ENCODE measurements at places on chromosomes 6 and 20.

DNA sequence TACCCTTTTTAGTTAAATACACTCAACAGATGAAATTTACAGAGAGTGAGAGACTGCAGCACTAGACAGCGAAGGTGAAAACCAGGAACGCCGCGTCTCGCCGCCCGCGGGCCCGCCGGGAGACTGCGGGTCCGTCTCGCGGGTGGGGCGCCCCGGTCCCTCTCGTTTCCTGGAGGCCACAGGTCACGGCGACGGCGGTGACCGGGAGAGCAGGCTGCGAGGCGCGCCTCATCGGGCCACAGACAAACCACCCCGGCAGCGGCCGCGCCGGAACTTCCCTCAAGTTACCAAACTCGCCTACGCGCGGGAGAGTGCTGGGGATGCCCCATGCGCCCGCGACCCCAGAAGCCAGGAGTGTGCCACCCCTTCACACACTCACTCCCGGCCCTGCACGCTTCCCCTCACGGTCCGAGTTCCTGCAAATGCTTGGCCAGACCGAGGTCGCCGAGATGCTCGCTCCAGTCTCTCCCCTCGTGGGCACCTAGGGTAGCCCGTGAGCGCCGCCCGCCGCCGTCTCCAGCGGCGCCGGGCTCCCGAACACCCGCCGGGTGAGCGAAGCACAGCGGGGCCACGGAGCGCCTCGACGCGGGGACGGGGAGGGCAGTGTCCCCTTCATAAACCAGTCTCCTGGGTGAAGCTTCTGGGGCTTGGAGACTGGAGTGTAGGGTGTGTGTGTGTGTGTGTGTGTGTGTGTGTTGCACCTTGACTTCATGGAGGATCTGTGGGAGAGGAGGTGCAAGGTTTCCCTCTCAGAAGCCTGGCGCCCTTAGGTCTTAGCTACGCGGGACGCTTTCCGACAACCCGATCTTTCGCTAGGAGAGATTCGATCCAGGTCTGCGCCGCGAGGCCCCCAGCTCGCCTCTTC lies 1.4 kb downstream of the BACH2 start:
- peak; percentile 80 for ATAC-seq

- no peak for ATAC-seq
Observed at GRCh38 chr6:30615958-30616810, 859 bp downstream of the PPP1R10 start.

DNA sequence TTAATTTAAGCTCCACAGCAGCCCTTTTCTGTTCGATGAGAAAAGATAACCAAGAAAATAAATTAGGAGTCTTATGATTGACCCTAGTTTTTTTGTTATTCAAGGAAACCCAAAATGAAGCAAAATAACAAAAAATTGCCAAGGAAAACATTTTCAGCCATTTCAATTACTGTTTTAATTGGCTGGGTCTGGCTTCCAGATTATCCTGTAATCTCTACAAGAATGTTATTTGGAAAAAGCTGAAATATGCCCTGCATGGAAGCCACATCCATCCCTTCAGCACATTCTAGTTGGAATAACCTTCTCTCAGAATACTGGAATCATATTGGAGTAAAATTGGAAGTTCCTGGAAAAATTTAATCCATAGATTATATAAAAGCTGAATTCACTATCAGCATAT lies 191.1 kb upstream of the CCN2 start:
- no peak for ATAC-seq

- ATAC-seq, result no peak
Observed at GRCh38 chr6:170022291-170022722, 268.6 kb downstream of the DLL1 start.

- ATAC-seq, result no peak
Observed at GRCh38 chr20:17479063-17479657, 52.0 kb downstream of the BFSP1 start.

DNA sequence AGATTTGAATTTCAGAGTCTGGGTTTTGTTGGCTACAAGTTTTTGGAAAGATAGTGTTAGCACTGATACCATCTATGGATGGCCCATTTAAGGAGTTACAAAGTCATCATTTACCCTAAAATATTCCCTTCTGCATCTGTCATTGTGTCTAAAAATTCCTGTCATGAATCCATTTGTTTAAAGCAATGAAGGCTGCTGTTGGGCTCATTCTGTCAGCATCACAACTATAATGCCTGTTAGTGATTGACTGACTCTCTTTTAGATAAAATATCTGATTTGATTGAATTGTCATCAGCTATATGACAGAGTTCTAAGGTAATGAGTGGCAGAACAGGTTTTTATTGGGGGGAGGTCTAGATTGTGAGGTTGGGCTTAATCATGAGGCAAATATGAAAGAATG lies 167.6 kb upstream of the IMPG1 start:
- ATAC-seq, result no peak

DNA sequence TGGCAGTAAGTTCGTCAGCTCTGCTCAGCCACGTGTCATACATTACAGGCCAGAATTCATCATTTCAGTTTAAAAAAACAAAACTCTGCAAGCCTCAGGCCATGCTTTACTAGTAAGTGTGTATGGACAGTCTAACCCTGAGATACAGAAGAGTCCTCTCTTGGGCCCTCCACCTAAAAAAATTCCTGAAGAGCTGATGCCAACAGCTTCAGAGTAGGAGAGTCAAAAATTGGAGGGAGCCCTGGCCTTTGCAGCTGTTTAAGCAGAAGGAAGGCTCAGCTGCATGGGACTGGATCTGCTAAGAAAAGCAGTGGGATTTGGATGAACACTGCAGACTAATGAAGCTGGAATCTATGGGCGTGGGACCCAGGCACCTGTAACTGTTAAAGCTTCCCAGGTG lies 47.2 kb upstream of the FAM8A1 start:
- ATAC-seq, result no peak

- peak; percentile 73 for ATAC-seq
Observed at GRCh38 chr6:155418017-155418761, 37.5 kb downstream of the NOX3 start.

DNA sequence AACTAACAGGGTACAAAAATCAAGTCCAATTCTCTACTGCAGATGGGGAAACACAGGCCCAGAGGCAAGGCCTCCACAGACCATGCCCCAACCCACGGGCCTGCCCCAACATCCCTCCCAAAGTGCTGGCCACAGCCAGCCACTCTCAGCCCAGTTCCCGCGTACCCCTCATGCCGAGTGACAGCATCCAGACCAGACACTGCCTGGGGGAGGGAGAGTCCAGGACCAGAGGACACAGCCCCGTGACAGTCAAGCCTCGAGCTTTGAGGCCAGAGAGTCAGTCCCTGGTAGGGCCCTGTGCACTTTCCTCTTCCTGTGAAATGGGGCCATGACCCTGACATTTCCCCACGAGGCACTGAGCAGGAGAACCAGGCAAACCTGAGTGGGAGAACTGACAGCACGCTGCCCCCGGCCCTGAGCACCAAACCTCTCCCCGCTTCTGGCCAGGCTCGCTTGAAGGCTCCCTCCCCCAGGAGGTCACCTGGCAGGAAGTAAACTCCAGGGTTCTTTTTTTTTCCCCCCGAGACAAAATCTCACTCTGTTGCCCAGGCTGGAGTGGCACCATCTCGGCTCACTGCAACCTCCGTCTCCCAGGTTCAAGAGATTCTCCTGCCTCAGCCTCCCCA lies 4.9 kb downstream of the MYL9 start:
- ATAC-seq, result no peak

DNA sequence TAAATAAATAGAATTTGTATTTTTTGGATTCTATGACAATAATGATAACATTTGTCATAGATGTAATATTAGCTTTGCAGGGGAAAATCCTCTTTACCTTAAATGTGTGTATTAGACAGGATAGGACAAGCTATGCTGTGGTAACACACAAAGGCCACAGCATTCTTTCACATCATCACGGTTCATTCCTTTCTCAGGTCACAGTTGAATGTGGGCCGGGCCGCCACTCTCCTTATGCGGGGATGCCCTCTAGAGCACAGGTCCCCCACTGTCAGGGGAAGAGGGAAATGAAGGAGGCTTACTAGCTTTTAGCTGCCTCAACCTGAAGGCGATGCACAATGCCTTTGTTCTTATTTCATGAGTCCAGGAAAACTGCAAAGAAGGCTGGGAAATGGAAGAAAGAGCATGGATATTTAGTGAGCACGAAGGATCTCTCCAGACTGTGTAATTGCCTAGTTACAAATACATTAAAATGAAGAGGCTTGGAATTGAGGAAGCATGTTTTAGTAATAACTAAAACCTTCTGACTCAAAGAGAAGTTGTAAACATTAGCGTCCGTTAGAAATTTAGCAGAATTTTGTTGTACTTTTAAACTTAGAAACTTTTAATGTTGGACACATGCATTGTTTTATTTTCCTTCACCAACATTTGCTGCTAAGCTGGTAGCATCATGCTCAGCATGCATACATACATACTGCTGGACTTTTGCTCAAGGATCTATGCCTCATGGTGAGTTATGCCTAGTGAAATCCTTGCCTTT lies 248.9 kb upstream of the FOXQ1 start:
- ATAC-seq, result no peak

DNA sequence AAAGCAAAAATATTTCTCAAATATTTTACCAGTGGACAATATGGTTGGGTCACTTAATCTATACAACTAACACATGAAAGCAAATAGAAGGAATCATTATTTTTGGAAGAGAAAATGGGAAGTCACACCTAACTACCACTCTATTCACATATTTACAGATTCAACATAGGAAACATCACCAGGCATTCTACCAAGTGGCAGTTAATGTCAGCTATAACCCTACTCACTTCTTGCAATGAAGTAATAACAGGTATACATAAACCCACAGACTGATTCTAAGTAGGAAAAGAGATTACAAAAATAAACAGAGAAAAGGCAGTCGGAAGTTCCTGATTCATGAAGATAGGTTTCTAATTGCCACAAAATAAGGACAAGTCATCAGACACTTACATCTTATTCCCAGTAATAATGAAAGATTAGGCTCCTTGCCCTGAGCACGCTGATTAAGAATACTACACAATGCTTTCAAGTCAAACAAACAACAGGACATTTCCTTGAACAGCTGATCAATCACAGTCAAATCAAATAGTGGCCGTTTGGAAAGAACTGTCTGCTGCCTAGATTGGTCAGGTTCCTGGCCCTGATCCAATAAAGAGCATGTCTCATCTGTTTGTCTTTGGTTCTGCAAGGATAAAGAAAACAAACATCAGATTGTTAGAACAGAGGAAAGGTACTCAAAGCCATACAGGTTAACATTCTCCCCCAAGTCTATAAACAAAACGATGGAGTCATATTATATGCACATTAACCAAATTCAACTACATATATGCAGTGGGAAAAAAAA lies 79.2 kb upstream of the PLN start:
- no peak for ATAC-seq

- ATAC-seq, result no peak
Observed at GRCh38 chr6:137851669-137852068, 15.4 kb upstream of the TNFAIP3 start.

DNA sequence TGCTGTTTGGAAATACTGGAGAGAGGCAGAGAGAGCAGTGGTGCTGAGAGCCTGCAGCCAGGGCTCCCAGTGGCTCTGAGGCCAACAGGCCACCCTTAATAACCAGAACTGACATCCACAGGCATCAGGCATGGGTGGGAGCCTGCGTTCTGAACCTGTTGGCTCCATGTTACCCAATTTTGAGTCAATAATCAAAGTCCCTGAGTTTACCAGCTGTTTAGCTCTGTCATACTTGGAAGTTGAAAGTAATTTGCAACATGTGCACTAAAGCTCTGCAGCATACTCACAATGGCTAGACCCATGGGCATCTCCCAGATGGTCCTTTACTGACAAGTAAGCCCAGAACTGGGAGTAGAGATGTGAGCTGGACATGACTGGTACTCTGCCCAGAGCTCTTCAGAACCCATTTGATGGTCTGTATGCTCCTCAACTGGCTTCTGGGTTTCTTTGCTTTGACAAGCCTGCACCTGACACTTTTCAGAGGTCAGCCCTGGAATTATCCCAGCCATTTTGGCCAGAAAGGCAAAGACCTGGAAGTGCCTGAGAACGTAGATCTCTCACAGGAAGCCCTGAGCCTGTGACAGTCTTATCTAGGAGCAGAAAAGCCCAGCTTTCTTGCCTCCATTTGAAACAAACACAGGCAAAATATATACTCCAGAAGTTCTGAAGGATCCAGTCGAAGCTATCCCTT lies 122.4 kb upstream of the CITED2 start:
- no peak for ATAC-seq

DNA sequence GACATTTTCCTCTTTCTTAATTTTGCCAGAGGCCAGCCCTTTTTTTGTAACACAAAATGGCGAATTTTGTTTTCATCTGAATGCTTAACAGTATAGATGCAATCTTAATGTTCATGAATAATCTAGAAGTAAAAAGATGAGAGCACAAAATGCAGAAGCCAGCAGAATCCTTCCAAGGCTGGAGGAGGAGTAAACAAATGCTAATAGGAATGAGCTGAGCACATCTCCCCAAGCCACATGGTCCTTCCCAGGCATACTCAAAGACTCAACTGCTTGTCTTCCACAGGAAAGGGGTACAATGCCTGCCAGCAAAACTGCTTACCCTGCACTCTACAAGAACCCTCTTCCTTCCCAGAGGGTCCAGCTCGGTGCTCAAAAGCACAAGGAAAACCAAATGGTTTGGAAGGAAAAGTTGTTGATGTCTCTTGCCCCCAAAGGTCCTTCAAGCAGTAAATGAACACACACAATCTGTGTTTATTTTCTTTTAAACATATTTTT lies 155.1 kb downstream of the MOXD1 start:
- ATAC-seq, result no peak

GRCh38 chr20:20799716-20800312 lies 87.4 kb upstream of the RALGAPA2 start:
- ATAC-seq, result no peak

- no peak for ATAC-seq
Observed at GRCh38 chr6:91132461-91132860, 545.6 kb upstream of the MAP3K7 start.

GRCh38 chr6:92459606-92460005 lies 959.8 kb downstream of the EPHA7 start:
- no peak for ATAC-seq

DNA sequence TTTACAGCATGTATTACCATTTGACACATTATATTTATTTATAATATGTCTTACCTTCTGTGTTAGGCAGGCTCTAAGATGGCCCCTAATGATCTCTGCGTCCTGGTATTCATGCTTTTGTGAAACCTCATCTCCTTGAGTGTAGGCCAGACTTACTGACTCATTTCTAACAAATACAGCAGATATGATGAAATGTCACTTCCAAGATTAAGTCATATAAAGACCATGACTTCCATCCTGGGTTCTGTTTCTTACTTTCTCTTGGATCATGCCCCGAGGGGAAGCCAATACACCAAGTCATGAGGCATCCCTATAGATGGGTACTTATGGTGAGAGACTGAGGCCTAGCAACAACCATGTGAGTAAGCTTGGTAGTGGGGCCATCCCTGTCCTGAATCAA lies 30.2 kb downstream of the ZHX3 start:
- ATAC-seq, result no peak

Measured in SK-N-SH treated with all-trans-retinoic acid at 6 μM for 48 hours (cell line).